A172 (cell line): ENCODE measurements at places on chromosomes 3 and 15.

GRCh38 chr3:148998715-148999423 lies 7.5 kb downstream of the GYG1 start:
- no peak for DNase-seq

DNA sequence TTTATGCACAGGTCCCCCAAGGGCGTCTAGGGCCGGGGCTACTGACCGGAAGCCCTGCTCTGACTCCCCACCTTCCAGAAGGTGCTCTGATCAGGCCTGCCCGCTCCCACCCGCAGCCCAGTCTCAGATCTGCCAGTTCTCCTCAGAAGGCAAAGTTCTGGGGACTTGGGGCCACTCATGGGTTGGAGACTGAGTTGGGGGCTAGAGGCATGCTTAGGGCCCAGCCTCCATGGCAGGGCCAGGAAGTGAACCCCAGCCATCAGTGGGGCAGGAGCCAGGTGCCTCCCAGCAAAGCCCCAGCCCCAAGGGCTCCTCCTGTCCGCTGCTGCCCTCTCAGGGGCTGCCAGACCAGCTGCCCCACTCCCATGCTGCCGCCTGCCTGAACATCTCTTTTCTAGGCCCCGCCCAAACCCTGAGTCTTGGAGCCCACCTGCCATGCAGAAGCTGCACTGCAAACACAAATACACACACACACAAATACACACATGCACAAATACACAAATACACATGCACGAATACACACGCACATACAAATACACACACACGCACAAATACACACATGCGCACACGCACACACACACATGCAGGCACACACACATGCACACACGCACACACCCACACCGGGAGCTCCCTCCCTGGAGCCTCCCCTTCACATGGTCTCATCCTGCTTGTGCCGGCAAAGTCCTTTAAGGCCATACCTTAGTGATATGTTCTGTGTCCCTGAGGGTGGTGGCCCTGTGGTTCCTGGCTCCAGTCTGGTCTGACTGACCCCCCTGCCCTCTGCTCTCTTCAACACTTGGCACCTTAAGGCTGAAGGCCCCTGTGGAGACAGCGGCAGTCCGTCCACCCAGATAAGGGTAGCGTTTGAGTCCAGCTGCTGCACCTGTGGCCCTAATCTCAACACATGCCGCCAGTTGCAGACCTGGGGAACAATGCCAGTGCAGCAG lies 59.2 kb upstream of the KLF13 start:
- DNase-seq, result no peak

DNA sequence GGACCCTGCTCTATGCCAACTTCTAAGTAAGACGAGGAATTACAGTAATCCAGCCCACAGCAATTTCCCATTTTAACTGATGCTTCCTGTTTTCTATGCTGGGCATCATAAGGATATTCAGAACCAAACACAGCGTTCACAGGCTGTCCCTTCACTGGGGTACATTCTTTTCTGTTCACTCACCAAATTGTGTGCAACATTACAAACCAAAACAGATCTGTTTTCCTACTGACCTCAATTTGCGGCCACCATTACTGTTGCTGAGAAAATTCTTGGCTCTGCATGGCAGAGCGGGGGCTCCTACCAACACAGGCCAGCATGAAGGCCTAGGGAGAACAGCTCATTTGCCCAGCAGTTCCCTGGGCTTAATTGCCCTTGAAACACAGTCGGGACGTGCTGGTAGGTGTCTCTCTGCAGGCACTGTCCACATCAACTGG lies 76.5 kb downstream of the MYO1E start:
- DNase-seq, result peak; percentile 70

- peak; percentile 18 for DNase-seq
These were observed 70.1 kb upstream of the GLCE start for GRCh38 chr15:69090197-69090948.

DNA sequence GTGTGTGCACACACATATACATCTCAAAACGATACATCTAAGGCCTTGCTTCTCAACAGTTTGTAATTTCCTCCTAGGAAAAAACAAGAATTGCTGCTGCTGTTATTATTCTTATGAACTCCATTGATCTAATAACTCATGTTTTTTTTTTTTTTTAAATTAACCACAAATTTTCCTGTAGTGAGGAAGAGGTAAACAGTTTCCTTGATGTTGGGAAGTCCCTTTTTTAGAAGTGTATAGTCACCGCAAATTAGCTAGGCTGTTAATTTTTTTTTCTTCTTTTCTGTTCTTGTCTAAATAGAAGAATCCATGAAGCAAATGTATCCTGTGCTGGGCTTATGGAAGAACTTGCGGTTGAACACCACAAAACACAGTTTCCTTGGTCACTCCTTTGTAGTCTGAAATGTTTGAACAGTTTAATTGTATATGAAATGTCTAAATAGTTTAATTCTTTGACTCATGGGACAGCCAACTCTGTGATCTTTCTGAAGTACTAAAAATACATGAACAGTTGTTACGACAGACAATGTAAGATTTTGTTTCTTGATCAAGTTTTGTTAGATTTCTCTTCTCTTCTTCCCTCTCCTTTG lies 64.5 kb downstream of the MITF start:
- no peak for DNase-seq

- no peak for DNase-seq
These were observed 662 bp downstream of the TMEM108 start for GRCh38 chr3:133038731-133039375.

- no peak for DNase-seq
These were observed 28.6 kb upstream of the THRB start for GRCh38 chr3:24523215-24523614.

DNA sequence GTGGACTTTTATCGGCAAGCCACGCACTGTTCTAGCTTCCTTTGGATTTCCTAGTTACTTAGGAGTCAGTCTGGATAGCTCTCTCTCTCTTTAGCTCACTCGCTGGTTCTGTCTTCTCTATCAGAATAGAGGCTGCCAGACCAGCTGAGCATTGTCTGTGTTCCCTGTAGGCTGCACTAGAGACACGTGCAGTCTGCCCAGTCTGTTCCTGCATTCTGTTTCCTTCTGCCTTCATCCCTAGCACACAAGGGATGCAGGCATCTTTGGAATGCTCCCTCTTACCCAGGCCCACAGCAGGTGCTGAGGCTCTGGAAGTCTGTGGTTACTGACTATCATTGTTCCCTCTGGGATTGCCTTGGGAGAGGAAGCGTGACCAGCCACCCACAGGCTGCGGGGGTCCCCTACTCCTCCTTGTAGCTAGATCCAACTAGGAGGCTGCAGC lies 322.8 kb downstream of the ZNF621 start:
- DNase-seq, result peak; percentile 55

GRCh38 chr15:31279221-31280045 lies 47.2 kb upstream of the KLF13 start:
- no peak for DNase-seq
